ENCODE measurements at places on chromosomes 3 and 15.

GRCh38 chr3:27826448-27826847 lies 104.3 kb upstream of the EOMES start:
- DNase-seq, result no peak

- no peak for DNase-seq
Observed at GRCh38 chr15:89946681-89947299, 34.0 kb upstream of the ARPIN start.

DNA sequence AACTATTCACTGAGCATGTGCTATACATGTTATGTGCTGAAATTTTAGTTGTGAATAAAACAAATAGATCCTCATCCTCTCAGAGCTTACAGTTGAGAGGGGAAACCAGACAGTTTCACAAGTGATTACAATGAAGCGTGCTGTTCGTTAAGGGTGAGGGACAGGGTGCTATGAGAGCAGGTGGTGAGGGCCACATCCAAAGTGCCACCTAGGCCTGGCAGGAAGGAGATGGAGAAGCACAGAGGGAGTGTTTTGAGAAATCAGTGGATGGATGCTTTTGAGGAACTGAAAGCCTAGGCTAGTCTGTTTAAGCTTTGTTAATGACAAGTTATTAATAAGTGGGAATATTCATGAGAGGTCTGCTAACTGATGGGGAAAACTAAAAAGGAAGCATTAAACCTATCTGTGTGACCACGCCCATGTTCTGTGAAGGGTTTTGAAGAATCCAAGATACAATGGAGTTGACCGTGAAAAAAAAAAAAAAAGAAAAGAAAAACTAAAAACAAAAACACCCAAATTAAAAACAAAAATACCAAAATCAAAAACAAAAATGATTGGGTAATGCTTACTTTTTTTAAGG lies 7.3 kb downstream of the MCTP2 start:
- no peak for DNase-seq

DNA sequence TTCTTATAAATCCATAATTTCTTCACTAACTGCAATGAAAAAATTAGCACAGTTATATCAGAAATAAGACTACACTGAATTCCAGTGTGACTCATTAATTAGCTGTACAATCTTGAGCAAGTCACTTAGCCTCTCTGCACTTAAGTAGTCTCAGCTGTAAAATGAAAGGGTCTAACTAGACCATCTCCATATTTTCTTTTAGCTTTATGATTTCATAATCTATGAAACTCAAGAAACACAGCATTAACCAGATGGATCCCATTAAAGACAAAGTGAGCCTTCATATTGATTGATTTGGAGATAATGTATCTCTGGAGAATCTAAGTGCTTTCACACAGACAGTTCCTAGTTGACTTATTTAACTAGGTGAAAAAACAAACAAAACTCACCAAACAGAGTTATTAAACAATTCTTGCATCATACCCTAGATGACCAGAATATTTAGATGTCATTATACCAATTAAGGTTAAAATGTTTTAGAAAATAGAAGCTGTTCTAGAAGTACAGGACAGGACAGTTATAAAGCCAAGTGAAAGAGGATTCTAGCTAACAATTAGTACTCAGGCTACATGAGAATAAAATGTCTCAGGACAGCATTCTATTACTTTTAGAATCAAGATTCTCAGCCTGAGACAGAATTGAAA lies 11.2 kb downstream of the CSNK1G1 start:
- no peak for DNase-seq

DNA sequence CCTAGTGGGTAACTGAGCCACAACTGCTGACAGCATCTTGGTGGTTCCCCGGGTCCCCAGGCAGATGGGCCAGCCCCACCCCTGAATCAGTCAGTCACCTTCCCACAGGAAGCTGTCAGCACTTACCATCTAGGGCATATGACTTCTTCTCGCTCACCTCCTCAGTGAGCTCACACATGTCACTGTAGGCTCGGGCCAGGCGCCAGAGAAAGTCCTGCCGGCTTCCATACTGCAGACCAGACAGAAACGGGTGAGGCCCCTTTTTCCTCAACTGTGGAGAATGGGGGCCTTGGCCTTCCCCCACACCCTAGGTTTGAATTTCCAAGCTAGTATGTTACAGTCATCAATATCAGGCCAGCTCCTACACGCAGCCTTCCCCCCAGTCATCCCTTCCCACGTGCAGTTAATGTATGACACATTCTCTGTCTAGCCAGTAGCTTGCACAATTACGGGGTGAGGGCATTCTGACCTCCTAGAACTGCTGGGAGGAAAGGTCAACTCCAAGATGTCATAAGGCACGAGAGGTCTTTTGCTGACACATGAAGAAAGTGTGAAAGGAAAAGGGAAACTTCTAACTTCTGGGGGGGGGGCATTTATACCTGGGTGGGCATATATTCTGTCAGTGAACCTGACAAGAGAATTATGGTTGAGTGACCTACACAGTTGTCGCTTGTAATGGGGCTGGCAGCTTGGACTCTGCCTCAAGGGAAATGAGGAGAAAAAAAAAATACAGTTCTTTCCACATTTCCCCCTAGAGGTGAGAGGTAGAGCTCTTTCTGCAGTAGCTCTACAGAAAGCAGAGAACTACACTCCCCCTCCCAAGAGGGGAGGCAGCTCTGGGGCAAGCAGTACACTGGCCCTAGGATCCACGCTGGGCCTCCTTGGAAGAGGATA lies 10.9 kb downstream of the RMDN3 start:
- DNase-seq, result no peak

- DNase-seq, result no peak
Observed at GRCh38 chr3:189820365-189820720, 189.2 kb downstream of the TP63 start.

GRCh38 chr15:94965593-94965992 lies 734.2 kb downstream of the MCTP2 start:
- DNase-seq, result no peak

DNA sequence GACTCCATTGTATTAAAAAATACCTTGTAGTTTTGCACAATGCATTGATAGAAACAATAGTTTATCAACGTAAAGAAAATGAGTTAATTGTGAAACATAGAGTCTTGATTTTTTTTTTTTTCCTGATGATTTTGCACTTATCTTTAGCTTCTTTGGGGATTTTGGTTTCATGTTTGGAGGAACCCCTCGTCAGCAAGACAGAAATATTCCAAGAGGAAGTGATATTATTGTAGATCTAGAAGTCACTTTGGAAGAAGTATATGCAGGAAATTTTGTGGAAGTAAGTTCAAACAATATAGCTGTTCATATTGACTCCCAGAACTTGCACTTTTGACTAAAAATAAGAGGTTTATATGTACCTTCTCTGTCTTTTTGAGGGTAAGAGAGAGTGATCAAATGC lies 7.0 kb downstream of the DNAJB11 start:
- no peak for DNase-seq

DNA sequence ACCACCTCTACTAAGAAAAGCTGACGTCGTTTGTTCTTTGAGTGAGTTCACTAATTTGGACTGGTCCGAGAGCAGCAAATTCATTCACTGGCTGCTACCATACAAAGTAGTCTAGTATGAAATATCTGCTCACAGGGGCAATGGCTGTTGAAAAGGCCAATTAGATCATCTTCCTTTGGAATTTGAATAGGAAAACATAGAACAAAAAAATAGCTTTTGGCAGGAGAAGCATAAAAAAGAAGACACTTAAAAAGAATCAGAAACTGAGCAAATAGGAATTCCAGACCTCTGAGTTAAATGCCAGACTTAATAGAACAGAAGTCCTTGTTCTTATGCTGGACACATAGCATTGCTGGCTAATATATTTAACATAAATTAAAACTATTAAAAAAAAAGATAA lies 159.3 kb downstream of the IL1RAP start:
- DNase-seq, result no peak

- peak; percentile 2 for DNase-seq
Observed at GRCh38 chr3:125261031-125261430, 48.5 kb upstream of the SLC12A8 start.

- DNase-seq, result no peak
Observed at GRCh38 chr3:129583289-129583688, 23.2 kb downstream of the PLXND1 start.

- DNase-seq, result peak; percentile 10
Observed at GRCh38 chr15:53811530-53811929, 52.1 kb upstream of the WDR72 start.

- no peak for DNase-seq
Observed at GRCh38 chr3:87446849-87447387, 170.5 kb upstream of the POU1F1 start.

DNA sequence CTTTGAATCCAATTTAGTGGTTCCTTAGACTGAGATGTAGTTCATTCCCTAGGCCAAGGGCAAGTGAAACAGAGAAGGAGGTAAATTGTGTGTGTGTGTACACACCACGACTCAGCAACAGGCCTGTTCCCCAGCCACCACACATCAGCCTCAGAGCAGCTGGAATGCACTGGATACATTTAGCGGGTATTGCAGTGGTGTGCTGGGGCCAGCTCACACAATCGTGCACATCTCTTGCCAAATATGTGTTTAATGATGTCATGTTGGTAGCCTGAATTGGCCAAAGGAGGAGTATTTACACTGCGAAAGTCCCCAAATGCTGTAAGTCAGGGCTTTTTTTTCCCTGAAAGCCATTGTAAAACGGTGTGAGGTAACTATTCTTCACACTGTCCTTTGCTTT lies 82.3 kb downstream of the RBPMS2 start:
- DNase-seq, result no peak

DNA sequence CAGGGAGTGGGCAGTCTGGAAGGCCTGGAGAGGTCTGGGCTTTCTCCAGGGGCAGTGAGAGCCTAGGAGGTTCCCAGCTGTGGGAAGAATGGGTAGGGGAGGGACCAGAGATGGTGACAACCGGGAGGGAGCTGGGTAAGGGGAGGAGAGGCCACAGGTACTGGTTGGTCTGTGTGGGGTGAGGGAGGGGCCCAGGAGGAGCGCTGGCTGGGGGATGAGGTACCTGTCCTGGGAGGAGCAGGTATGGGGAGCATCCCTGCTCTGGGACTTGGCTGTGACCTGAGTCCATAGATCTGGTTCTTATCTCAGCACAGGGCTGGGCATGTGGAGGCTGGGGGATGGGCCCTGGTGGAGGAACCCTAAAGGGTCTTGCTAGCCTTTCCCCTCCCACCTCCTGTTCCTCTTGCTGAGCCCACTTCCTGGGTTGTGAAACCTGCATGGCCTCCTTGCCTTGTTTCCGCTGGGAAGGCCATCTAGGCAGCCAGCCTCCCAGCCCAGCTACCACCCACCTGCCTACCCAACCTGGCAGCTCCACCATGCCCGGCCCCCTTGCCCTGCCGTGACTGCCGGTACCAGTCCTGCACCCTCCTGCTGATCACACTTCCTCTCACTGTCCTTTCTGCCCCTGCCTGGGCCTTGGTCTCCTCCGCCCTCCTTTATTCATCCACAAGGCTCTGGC lies 11.0 kb downstream of the PRKCD start:
- no peak for DNase-seq

GRCh38 chr3:107271787-107272387 lies 105.4 kb upstream of the CCDC54 start:
- DNase-seq, result peak; percentile 16

GRCh38 chr15:31090766-31091165 lies 10.8 kb downstream of the TRPM1 start:
- DNase-seq, result no peak

DNA sequence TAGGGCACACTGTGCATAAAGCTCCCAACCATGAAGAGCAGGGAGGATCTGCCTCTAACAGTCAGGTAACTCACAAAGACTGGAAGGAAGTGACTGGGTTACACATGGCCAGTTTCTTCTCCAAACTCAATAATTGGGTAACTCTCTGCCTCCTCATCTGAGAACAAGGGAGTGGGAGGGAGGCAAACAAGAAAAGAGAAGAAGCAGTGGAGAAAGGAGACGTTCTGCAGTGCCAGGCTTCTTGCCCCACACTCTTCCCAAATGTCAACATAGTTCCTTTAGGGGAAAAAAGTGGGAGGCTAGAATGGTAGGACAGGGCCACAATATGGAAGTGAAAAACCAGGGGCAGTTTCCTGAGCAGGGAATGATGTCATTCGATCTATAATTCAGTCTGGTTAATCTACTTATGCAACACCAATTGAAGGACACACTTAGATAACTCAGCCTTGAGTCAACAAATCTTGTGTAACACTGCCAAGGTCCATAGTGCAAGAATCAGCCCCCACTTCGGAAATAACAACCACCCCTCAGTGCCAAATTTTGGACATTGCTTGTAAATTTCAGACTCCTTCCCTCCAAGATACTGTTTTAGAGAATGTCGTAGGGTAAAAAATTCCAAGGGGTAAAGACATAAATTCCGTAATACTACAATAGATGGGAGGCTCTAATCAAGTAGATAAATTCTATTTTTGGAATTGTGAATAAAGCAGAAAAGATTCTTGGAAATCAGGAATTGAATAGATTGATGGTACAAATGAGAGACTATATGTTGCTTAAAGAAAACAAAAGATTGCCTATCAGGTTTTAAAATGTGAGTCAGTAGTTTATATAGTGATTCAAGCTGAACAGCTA lies 143.0 kb downstream of the LPP start:
- no peak for DNase-seq

GRCh38 chr15:32722136-32722535 lies 4.3 kb downstream of the GREM1 start:
- DNase-seq, result no peak

- DNase-seq, result no peak
Observed at GRCh38 chr3:63808633-63809032, 10.5 kb upstream of the C3orf49 start.

- no peak for DNase-seq
Observed at GRCh38 chr3:52143156-52143555, 11.1 kb downstream of the POC1A start.

DNA sequence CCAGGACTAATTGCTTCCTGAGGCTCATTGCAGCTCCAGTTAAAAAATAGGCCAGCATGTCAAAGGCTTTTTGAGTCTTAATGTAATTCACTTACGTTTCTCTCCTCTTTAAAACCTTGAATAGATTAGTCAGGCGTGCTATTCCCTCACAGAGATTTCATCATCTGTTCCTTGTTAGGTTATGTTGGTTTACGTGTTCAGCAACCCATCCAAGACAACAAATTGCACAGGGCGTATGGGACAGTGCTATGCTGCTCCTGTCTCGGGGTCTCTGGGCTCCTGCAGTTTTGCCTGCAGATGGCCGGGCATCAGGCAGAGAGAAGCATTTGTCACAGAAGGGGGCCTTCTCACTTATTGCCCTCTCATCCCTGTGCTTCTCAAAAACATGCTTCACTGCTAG lies 117.1 kb downstream of the CHDH start:
- DNase-seq, result no peak
